ENCODE measurements at places on chromosomes 2 and 18.

DNA sequence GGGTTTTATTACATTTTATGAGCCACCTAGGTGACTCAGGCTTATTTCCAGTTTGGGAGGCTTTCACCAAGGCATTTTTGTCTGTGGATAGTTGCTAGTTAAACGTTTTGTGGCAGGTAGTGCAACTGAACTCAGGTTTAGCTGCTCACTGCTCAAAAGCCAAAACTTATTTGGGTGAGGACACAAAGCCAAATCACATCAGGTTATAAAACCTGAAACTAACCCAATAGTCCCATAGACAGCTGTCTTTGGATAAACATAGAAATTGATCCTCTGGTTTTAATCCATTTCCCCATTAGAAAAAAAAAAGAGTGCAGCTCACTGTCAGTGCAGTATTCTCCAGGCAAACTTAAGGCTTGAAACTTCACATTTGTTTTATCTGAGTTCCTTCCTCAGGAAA lies 362.6 kb upstream of the TFPI start:
- no peak for DNase-seq

GRCh38 chr2:10208736-10209135 lies 86.2 kb downstream of the RRM2 start:
- DNase-seq: no peak

DNA sequence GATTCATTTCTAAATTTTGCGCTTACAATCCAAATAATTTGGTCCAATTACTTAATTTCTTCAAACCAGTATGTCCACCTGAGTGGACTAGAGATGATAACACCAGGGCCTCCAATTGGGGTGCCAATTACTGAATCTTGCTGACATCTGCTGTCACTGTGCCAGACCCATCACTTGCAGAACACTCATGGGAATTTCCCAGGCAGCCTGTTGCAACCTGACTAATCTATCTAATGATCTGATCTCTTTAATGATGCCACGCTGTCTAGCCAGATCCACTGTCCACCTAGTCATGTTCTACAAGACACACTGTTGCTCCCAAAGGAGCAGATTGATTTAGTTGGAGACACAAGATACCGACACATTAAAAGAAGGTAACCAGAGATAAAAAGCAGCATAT lies 11.8 kb upstream of the LRP1B start:
- no peak for DNase-seq

DNA sequence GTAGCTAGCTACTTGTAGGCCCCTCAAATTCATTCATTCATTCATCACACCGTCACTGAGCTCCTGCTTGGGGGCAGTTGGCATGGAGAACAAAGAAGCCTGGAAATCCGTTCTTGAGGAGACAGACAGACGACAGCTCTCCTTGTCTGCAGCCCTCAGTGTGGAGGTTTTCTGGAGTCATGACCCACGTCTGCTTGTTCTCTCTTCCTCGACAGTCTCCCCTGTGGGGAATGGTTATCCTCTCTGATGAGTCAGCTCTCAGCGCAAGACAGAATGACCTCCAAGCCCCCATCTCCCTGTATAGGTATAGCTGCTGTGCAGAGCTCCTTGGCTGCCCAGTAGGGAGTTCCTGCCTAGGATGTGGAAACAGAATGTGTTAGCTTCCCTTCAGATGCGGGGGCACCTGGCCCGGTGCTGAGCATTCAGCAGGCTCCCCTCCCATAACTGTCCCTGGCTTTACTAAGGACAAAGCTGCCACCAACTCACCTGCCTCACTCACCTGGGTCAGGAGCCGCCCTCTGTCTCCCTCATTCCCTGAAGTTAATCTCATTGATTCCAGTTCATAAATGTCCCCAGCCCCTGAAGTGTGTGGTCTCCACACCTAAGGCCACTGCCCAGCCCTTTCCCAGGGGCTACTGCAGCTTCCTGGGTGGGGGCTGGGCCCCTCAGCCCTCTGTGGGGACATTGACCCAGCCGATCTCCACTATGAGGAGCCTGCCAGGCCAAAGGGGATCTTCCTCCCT lies 124.7 kb downstream of the ACKR3 start:
- no peak for DNase-seq

GRCh38 chr2:191645434-191646162 lies 32.3 kb upstream of the NABP1 start:
- no peak for DNase-seq

GRCh38 chr18:12885500-12885899 lies 1.5 kb upstream of the PTPN2 start:
- DNase-seq: peak; percentile 29

DNA sequence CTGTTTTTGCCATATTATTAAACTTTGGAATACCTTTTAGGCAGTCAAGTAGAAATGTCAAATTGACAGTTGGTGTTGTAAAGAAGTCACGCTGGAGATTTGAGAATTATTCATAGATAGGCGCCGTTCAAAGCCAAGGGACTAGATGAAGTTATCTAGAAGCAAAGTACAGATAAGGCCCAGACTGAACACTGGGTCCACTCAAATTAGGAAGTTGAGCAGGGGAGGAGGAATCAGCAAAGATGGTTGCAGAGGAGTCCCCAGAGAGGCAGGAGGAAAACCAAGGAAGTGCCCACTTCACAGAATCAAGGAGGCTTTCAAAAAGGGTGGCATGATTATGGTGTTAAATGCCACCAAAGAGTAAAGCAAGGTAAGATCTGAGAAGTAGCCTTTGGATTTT lies 9.6 kb upstream of the ALS2 start:
- no peak for DNase-seq

GRCh38 chr18:56986829-56987228 lies 160.1 kb upstream of the BOD1L2 start:
- peak; percentile 9 for DNase-seq

DNA sequence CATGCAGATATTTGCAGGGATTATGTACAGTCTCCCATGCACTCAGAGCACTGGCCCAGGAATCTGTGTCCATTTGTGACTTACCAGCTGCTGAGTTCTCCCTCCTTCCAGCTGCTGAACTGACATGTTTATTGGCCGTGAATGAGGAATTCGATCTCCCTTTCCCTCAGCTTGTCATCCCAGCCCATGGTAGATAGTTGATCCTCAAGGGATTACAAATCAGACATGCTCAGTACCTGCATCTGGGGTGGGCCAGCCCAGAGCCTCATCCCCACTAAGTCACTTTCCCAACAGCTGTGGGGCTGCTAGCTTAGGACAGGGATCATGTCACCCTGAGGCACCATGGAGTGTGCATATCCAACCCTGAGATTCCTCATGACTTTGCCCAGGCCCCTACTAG lies 1284.9 kb upstream of the LRRTM1 start:
- no peak for DNase-seq

- no peak for DNase-seq
Observed at GRCh38 chr2:124426122-124426521, 401.0 kb downstream of the CNTNAP5 start.

DNA sequence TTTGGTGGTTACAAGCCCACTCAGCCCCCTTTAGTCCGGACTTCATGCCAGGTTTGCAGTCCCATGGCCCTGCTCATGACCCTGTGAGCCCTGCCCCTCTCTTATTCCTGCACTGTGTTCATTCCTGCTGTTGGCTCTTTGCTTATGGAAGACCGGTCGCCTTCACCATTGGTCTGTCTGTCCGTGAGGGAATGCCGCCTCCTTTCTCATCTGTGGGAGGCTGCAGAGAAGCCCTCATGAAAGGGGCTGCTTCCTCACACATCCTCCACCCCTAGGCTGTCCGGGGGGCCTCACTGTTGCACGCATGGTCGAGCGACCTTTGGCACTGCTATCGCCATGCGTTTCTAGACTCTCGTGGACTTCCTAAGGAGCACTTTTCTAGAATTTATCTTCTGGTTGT lies 16.3 kb downstream of the SH3RF3 start:
- DNase-seq: no peak

- DNase-seq: peak; percentile 69
Observed at GRCh38 chr2:25309402-25309801, 32.3 kb downstream of the DNMT3A start.

DNA sequence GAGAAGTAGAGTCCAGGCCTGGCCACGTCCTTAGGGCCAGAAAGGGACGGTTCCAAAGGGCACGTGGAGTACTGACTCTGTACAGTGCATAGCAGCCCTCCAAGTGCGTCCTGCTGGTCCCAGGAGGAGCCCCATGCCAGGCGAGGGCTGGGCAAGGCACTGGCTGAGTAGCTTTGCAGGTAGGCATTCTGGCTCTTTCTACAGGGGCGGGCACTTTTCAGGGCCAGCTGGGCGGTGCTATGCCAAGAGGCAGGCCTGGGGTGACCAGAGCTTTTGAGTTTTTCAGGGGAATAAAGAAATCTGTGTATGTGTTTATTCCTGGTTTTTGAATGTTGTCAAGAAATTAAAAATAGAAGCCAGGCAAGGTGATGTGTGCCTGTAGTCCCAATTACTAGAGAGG lies 15.4 kb upstream of the GLI2 start:
- no peak for DNase-seq

DNA sequence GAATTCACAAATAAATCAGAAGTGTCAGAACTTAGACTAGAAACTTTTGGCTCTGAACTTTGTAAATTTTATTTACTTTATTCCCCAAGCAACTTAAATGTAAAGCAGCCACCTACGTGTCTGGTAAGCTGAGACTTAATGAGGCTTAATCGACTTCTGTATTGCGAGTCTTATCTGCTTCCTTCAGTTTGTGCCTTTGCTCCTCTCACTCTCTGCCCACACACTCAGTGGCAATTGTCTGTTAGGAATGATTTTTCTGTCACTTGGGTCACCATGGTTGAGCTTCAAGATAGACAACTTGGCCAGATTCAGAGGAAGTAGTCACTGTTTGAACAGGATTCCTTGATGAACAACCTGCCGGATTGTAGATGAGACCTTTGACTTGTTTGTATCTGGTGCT lies 691.4 kb upstream of the FSHR start:
- no peak for DNase-seq

DNA sequence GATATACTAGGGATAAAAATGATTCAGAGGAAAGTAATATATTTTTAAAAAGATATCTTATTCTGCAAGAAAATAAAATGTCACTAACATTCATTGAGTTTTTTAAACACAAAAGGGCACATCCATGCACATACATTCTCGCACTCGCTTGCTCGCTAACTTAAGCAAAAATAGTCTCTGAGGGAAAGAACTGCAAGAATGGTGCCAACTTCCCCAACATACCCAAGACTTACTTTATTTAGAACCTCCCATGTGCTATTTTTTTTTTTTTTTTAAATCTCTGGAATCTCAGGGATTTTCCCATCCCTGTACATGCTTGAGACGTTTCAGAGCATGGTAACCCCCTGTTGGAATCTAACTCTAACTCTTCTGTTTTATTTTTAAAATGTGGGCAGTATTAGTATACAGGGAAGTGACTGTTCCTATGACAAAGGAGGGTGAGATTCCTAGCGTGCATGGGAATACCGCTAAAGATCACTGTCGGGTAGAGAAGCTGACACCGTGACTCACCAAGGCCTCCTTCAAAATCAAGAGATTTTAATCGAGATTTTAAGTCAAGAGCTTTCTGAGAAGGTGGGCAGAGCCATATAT lies 187.9 kb upstream of the ZEB2 start:
- DNase-seq: no peak

GRCh38 chr2:46164529-46165301 lies 132.5 kb upstream of the EPAS1 start:
- DNase-seq: no peak

- no peak for DNase-seq
Observed at GRCh38 chr2:121662656-121663055, 13.4 kb upstream of the CLASP1 start.

- DNase-seq: no peak
Observed at GRCh38 chr2:217832115-217832514, 170.7 kb downstream of the TNS1 start.

DNA sequence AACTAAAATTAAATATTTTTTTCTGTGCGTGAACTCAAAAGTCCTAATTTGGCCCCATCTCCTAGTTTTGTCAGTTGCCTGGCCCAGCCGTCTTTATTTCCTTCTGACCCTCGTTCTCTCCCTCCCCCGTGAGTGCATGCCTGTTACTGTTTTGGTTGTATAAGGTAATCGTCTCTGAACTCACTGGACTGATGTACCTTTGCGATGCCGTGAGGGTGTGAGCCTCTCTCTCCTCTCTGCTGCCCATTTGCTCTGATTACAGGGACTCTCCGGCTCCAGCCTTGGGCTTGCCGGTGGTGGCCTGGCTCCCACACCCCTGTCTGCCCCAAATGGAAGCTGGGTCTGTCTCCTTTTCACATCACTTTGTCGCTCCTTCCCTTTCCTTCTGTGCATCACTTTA lies 66.5 kb upstream of the RBM44 start:
- no peak for DNase-seq

- DNase-seq: no peak
Observed at GRCh38 chr18:74397572-74397971, 59.5 kb downstream of the DIPK1C start.

- no peak for DNase-seq
Observed at GRCh38 chr2:161166538-161167409, 6.5 kb downstream of the TANK start.

DNA sequence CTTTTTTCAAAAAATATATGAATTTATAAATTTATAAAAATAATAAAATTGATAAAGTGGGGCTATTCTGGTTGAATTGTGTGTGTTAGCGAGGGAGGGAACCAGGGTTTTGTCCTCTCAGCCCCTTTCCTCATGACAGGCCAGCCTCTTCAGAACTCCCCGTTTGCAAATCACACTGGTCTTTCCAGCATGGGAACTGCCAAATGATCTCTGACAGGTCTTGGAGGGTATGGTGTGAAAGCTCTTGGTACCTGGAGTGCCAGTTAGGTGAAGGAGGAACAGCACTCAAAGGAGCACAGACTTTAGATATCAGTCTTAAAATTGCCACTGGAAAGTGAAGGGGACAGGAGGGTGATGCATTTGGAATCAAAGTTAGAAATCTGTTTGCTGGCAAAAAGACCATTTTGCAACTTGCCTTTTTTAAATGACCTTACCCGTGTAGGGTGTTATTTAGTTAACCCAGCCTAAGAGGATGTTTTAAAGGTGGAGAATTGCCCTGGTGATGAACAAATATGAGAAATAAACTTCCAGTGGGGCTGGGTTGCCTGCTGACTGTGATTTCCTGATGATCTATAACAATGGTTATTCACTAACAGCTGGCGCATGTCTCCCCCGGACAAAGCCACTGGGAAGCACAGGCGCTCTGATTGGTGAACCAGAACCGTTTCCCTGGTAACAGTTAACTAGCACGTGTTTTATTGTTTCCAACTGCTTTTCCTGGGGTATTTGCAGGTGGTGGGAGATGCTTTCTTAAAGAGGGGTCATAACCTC lies 85.3 kb upstream of the EFEMP1 start:
- peak; percentile 33 for DNase-seq

DNA sequence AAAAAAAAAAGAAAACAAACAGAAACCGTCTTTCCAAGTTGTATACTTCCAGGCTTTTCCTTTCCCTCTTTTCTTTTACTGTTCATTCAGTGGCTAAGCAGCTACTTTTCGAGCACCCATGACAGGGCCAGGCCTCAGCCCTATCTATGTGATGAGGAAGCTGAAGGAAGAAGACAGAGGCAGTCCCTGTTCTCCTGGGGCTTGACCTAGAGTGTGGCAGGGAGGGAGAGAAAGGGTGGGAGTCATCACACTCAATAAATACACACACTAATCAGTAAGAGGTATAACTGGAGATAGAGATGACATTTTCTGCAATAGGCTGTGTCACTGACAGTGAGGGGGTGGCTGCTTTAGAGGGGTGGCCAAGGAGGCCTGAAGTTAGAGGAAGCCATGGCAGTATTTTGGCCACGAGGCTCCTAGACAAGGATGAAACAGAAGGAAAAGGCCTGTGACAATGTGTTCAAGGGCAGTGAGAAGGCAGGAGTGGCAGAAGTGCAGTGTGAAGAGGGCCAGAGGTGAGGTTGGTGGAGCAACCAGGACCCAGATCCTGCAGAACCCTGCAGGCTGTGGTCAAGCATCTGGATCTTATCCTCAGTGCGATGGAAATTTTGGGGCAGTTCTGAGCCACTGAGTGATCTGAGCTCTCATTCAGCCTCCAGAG lies 131.8 kb upstream of the TTC39C start:
- DNase-seq: no peak

GRCh38 chr18:25322806-25323205 lies 29.2 kb downstream of the ZNF521 start:
- DNase-seq: no peak
